Large intestine (tissue), 12 donors: ENCODE measurements at places on chromosomes 1 and 21. TPM values are rescaled to one million over a fixed set of nuclear protein-coding genes. Genes with fewer than 3 reads are reported as not detected.

GRCh38 chr1:67583462-67583950 lies 101.5 kb upstream of the GADD45A start:
- peaks cover 11% of the 10 kb centered on the region for H3K4me1 ChIP-seq
- H3K36me3 ChIP-seq, result no peaks in the 10 kb centered on the region
- H3K4me3 ChIP-seq, result no peak overlapping the region
- H3K27me3 ChIP-seq, result no peaks in the 10 kb centered on the region

GRCh38 chr1:67749263-67749843 lies 64.4 kb downstream of the GADD45A start:
- no peak overlapping the region for H3K4me3 ChIP-seq
- no peaks in the 10 kb centered on the region for H3K36me3 ChIP-seq
- H3K4me1 ChIP-seq, result peaks cover 46% of the 10 kb centered on the region
- no peak for DNase-seq

DNA sequence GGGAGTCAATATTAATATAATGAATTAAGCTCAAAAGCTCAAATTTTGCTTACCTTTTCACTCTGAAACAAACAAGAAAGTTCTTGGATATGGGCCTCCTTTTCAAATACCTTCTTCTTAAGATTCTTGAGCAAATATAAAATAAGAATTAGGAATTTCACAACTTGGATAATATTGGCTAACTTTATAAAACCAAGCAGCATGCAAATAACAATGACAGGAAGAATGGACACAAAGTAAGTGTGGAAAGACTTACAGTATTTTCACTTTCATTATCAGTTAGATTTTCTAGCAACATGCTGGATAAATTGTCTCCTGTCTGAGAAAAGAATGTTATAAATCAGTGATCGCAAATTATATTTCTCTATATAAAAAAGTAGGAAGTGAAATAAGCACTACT lies 13.2 kb downstream of the ODF2L start:
- peaks cover 2% of the 10 kb centered on the region for H3K36me3 ChIP-seq
- no peak overlapping the region for H3K27ac ChIP-seq
- no peak overlapping the region for H3K4me3 ChIP-seq
- H3K4me1 ChIP-seq, result no peaks in the 10 kb centered on the region
- DNase-seq, result no peak

DNA sequence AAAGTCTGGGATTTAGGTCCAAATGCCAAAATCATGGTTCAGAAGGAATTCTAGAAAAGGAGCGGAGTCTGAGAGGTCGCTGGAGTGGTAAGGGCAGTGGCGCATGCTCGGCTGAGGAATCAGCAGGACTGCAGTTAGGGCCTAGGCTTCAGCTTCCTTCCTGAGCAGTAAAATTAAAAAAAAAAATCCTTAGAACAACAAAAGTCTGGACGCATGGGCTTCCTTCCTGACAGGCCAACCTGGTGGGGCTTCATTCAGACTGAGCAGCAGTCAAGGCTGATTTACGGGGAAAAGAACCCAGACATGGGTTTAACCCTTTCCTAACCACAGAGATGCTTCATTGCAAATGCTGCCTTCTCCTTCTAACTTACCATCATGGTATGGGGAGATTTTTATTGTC lies 17.1 kb downstream of the RNF220 start:
- DNase-seq, result no peak
- H3K4me1 ChIP-seq, result no peaks in the 10 kb centered on the region
- no peak overlapping the region for H3K27ac ChIP-seq
- no peaks in the 10 kb centered on the region for H3K36me3 ChIP-seq
- peaks cover 86% of the 10 kb centered on the region for H3K27me3 ChIP-seq
- H3K4me3 ChIP-seq, result no peak overlapping the region

DNA sequence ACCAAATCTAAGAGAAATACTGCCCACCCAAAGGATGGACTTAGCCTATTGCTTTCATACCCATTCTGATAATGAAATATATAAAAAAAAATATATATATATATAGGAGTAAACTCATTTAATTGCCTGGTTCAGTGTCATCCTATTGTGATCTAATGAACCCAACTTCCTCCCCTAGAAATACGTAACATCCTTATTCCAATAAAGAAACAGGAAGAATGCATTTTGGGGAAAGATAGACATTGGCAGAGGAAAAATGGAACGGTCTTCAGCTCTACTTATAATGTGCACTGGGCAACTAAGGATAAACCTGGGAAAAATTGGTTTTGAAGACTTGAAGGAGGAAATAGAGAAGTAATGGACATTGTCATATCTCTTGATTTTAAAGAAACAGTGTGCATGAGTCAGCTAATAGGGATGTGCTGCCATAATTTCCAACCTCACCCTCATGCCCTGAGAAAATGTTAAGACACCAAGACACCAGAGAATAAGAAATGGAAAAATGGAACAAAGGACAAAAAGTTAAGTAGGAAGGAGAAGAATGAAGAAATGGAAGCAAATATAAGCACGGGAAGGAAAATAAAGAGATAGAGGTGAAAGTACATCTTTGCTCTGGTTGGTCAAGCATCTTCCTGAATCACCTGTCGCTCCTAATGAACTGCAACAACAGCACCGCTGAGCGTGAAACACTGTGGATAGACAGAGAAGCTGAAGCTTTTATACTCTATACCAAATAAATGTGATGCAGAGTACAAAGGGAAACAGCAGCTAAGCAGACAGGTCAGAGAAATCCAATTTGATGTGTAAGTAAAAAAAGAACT lies 5.4 kb downstream of the UBR4 start:
- peaks cover 22% of the 10 kb centered on the region for H3K4me1 ChIP-seq
- no peak overlapping the region for H3K27ac ChIP-seq
- H3K4me3 ChIP-seq, result no peak overlapping the region
- peaks cover 6% of the 10 kb centered on the region for H3K36me3 ChIP-seq

DNA sequence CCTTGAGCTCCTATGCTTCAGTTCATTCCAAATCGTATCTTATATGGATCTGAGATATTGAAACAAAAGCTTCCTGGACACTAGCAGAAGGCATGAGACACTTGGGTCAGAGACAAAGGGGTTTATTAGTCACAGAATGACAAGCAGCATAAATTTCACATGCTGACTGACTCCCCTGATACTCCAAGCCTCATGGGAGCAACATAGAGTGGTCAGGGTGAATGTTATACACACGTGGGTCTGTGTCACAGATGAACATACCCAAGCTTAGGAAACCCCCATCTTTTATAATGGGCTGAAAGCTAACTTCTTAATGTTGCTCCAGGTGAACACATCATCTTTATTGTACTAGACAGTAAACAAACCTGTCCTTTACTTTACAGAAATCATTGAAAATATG lies 599.9 kb upstream of the RGS18 start:
- H3K27ac ChIP-seq, result no peak overlapping the region
- H3K27me3 ChIP-seq, result no peaks in the 10 kb centered on the region
- H3K4me1 ChIP-seq, result peaks cover 6% of the 10 kb centered on the region
- no peak overlapping the region for H3K4me3 ChIP-seq

DNA sequence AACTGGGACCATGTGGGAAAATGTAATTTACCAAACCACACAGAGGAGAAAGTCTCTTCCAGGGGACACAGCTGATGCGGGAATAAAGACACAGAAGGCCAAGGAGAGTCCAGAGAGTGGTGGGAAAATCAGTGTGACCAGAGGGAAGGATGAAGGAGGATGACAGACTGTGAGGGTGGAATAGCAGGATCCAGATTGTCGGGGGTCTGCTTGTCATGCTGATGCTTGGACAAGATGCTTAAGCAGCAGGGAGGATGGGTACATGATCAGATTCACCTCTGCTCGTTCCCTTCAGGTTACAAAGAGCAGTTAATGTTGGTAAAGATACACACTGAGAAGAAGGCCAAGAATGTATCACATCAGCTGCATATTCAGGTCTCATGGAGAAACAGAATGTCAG lies 117.1 kb upstream of the ZNF644 start:
- no peaks in the 10 kb centered on the region for H3K36me3 ChIP-seq
- H3K4me1 ChIP-seq, result no peaks in the 10 kb centered on the region
- DNase-seq, result no peak
- no peaks in the 10 kb centered on the region for H3K27me3 ChIP-seq

Gene RXFP4
- 0.34 TPM for polyA plus RNA-seq

Gene CYP4A22
- 0.03 TPM for polyA plus RNA-seq

- H3K4me1 ChIP-seq, result no peaks in the 10 kb centered on the region
- H3K4me3 ChIP-seq, result no peak overlapping the region
- H3K27me3 ChIP-seq, result no peaks in the 10 kb centered on the region
- no peak overlapping the region for H3K27ac ChIP-seq
- DNase-seq, result no peak
Measured at GRCh38 chr1:109383854-109384253, 13.9 kb downstream of the SORT1 start.

DNA sequence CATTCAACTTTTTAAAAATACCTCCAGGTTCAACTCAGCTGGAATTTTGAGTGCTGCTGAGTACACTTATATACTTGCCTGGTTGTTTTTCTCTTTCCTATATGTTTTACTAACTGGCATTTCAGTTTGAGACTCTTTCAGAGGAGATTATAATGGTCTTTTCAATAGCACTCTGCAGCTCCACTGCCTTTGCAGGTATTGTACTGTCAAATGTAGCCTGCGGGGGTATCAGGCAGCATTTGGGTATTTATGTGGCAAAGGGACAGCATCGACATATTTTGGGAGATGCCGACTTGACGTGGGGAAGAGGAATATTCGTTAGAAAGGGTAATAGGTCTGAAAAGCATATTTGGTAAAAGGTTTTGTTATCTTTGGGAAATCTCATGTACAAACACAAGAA lies 11.1 kb upstream of the TGFBR3 start:
- no peak overlapping the region for H3K27ac ChIP-seq
- H3K36me3 ChIP-seq, result no peaks in the 10 kb centered on the region
- no peaks in the 10 kb centered on the region for H3K4me1 ChIP-seq
- H3K4me3 ChIP-seq, result no peak overlapping the region

DNA sequence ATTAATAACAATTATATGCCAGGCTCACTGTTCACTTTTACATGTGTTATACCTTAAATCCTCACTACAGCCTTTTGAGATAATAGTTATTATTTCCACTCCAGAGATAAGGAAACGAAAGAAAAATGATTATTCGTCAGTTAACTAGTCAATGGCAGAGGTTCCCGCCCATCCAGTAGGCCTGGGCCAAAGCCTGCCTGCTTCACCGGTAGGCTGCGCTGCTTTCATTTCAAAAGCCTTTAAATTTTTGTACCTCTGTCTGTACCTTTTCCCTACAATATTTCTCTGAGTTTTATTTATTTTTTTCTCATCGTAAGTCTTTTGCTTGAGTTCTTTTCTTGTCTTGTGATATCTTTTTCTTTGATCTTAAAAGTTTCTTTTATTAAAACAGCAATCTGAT lies 3.6 kb downstream of the GPR52 start:
- no peaks in the 10 kb centered on the region for H3K4me1 ChIP-seq
- H3K27me3 ChIP-seq, result no peaks in the 10 kb centered on the region
- no peak for DNase-seq
- no peak overlapping the region for H3K27ac ChIP-seq
- no peak overlapping the region for H3K4me3 ChIP-seq

- peak overlapping the region; percentile 19 for H3K4me3 ChIP-seq
- peaks cover 14% of the 10 kb centered on the region for H3K4me1 ChIP-seq
- peaks cover 66% of the 10 kb centered on the region for H3K27me3 ChIP-seq
- peak; percentile 76 for DNase-seq
Measured at GRCh38 chr1:154328318-154329151, 3.2 kb downstream of the ATP8B2 start.

- peaks cover 13% of the 10 kb centered on the region for H3K4me1 ChIP-seq
- no peak overlapping the region for H3K27ac ChIP-seq
- no peaks in the 10 kb centered on the region for H3K36me3 ChIP-seq
- H3K27me3 ChIP-seq, result peaks cover 1% of the 10 kb centered on the region
- H3K4me3 ChIP-seq, result no peak overlapping the region
Measured at GRCh38 chr1:117591252-117591651, 14.6 kb upstream of the TENT5C start.

DNA sequence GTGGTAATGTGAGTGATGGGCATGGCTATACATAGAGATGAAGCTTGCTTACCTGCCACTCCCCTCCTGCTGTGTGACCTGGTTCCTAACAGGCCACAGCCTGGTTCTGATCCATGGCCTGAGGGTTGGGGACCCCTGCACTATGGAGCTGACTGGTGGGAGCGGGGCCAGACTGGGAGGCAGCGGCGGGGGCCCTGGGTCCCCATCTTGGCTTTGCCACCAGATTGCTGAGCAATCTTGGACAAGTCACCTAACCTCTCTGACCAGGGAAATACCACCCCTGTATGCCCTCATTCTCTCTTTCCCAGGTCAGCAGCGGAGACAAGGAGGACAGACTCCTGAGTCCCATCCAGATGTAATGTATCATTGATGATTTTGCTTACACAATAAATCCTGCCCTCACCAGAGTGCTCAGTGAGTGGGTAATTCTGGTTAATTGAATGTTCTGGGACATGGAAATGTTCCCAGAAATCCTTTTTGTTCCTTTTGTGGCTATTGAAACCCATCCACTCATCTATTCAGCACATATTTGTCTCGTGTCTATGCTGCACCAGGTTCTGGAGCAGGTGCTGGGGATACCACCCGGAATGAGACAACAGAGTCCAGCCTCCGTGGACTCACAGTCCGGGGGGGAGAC lies 4.1 kb upstream of the ARHGEF10L start:
- peaks cover 29% of the 10 kb centered on the region for H3K4me1 ChIP-seq
- no peaks in the 10 kb centered on the region for H3K27me3 ChIP-seq
- DNase-seq, result no peak
- H3K36me3 ChIP-seq, result no peaks in the 10 kb centered on the region
- no peak overlapping the region for H3K4me3 ChIP-seq

DNA sequence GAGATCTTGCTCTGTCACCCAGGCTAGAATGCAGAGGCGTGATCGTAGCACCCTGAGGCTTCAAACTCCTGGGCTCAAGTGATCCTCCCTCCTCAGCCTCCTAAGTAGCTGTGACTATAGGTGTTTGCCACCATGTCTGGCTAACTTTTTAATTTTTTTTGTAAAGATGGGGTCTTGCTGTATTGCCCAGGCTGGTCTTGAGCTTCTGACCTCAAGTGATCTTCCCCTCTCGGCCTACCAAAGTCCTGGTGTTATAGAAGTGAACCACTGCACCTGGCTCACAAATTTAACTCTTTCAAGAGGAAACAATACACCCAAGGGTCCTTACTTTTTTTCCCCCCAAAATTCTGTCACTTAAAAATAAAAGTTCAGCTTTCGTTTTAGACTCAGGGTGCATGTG lies 62.3 kb downstream of the GALNT2 start:
- DNase-seq, result no peak
- H3K4me3 ChIP-seq, result no peak overlapping the region
- H3K4me1 ChIP-seq, result peaks cover 5% of the 10 kb centered on the region
- no peaks in the 10 kb centered on the region for H3K36me3 ChIP-seq
- no peak overlapping the region for H3K27ac ChIP-seq

GRCh38 chr1:246279402-246279801 lies 227.7 kb downstream of the SMYD3 start:
- no peaks in the 10 kb centered on the region for H3K4me1 ChIP-seq
- no peak for DNase-seq
- no peaks in the 10 kb centered on the region for H3K27me3 ChIP-seq
